ENCODE measurements at places on chromosomes 7 and 10. TPM values are rescaled to one million over a fixed set of nuclear protein-coding genes. Genes with fewer than 3 reads are reported as not detected.

Gene HOXA2
- 0.05 TPM for total RNA-seq

Gene IRF5
- total RNA-seq = 6.2 TPM

Gene HECW1
- total RNA-seq = not detected

Gene RAPGEF5
- 16.4 TPM for total RNA-seq

Gene TACR2
- total RNA-seq = 0.08 TPM

Gene SORCS1
- 0.09 TPM for total RNA-seq

Gene GRM8
- total RNA-seq = 4.9 TPM

Gene TWIST1
- 0.17 TPM for total RNA-seq

Gene WNT2
- 2.0 TPM for total RNA-seq

- no peak overlapping the region for H3K4me3 ChIP-seq
- DNase-seq = no peak
- H3K27ac ChIP-seq = no peak overlapping the region
These were observed 701.3 kb downstream of the TNS3 start for GRCh38 chr7:46880508-46881196.

- no peak overlapping the region for H3K27ac ChIP-seq
- no peak overlapping the region for H3K4me3 ChIP-seq
- DNase-seq = peak; percentile 27
- H3K4me1 ChIP-seq = no peaks in the 10 kb centered on the region
These were observed 11.4 kb upstream of the CSGALNACT2 start for GRCh38 chr10:43126759-43127424.

GRCh38 chr10:78756604-78757343 lies 312.0 kb upstream of the ZMIZ1 start:
- no peak for DNase-seq
- H3K27me3 ChIP-seq = no peaks in the 10 kb centered on the region
- no peak overlapping the region for H3K27ac ChIP-seq
- H3K4me3 ChIP-seq = no peak overlapping the region
- no peaks in the 10 kb centered on the region for H3K36me3 ChIP-seq
- H3K4me1 ChIP-seq = peaks cover 7% of the 10 kb centered on the region

- H3K27me3 ChIP-seq = no peaks in the 10 kb centered on the region
- DNase-seq = no peak
- H3K27ac ChIP-seq = no peak overlapping the region
- H3K36me3 ChIP-seq = peaks cover 3% of the 10 kb centered on the region
- no peak overlapping the region for H3K4me3 ChIP-seq
- no peaks in the 10 kb centered on the region for H3K4me1 ChIP-seq
These were observed 47.9 kb downstream of the CSGALNACT2 start for GRCh38 chr10:43186150-43186549.

- H3K27ac ChIP-seq = no peak overlapping the region
- H3K36me3 ChIP-seq = no peaks in the 10 kb centered on the region
- no peak overlapping the region for H3K4me3 ChIP-seq
- no peak for DNase-seq
- H3K4me1 ChIP-seq = no peaks in the 10 kb centered on the region
- H3K27me3 ChIP-seq = no peaks in the 10 kb centered on the region
These were observed 105.5 kb upstream of the AKR1E2 start for GRCh38 chr10:4720463-4720862.

DNA sequence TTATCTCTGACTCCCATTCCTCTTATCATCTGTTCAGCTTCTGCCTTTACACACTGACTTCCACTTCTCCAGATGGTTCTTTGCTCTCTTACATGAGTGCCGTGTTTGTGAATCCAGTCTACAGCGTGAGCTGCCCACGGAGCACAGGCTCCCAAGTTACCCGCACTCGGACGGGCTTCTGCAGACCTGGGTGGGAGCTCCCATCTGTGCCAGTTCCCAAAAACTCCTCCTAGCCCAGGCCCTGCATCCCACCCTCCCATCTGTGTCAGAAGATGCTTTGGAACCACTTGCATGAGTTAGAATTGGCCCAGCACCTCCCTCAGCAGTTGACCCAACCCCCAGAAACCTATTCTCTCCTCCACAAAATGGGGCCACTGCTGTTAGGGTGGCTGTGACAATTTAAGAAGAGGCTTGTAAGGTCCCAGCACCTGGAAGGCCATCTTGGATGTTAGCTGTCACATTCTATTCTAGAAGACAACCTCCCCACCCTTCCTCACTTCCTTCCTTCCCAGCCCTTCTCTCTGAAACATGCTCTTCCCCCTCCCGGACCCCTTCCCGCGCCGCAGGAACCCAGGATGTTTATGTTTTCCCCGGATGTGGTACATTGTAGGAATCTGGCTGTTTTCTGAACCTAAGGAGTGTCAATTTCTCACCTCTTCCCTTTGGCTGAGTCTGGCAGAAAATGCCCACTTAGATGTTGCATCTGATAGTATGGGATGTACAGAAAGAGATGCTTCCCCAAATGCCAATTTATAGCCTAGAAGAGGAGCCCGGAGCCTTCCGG lies 79.2 kb downstream of the CCDC3 start:
- H3K4me1 ChIP-seq = no peaks in the 10 kb centered on the region
- H3K36me3 ChIP-seq = no peaks in the 10 kb centered on the region
- DNase-seq = peak; percentile 33
- H3K4me3 ChIP-seq = no peak overlapping the region
- H3K27ac ChIP-seq = no peak overlapping the region

- H3K4me3 ChIP-seq = no peak overlapping the region
- H3K27ac ChIP-seq = no peak overlapping the region
These were observed 551.2 kb upstream of the ANKRD30A start for GRCh38 chr10:36574207-36574606.

DNA sequence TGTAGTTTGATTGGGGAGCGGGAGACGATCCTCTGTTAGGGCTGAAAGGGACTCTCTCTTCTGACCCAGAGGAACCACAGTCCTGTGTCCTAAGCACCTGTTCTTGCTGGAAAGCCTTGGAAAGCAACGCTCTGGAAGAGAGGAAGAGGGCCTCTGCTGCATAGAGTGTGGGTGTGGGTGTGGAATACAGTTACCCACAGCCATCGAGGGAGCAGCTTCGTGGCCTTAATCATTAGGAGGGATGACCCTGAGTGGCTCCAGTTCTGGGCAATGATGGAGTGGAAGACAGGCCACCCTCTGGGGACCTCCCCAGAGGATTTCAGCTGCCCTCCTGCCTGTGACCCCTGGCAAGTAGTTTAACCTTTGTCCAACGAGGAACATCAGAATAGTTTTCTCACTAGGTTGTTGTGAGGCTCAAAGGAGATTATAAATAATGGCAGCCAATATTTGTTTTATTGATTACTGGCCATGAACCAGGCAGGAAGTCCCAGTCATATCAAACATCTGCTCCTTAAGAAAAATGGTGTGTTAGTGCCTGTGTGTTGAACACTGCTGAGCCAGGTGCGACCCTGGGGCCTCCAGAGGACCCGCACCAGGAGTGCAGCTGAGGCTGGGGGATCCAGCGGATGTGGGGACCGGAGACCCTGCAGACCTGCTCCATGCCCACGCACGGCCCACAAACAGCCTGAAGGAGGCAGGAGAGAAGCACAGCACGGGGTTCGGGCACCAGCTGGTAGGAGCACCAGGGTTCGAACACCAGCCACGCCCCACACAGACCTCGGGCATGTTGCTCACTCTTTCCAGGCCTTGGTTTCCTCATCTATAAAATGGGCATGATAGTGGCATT lies 35.6 kb downstream of the FAM241B start:
- no peak overlapping the region for H3K27ac ChIP-seq
- DNase-seq = no peak
- H3K4me1 ChIP-seq = peaks cover 3% of the 10 kb centered on the region
- no peak overlapping the region for H3K4me3 ChIP-seq
- no peaks in the 10 kb centered on the region for H3K36me3 ChIP-seq
- no peaks in the 10 kb centered on the region for H3K27me3 ChIP-seq

DNA sequence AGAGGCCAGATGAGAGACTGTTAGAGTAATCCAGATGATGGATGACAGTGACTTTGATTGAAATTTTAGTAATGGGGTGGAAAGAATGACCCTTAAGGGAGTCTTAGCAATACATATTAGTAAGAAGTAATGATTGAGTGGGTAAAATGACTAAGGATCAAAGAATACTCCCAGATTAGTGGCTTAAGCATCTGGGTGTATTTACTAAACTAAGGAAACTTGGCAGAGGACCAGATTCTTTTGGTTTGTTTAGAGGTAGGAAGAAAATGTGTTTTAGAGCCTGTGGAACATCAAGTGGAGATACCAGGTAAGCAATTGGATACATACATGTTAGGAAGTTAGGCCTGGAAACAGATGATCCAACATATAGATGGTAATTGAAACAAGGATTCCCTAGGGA lies 58.8 kb upstream of the ADRA2A start:
- no peak for DNase-seq
- H3K27me3 ChIP-seq = no peaks in the 10 kb centered on the region
- H3K4me1 ChIP-seq = no peaks in the 10 kb centered on the region
- H3K36me3 ChIP-seq = peaks cover 3% of the 10 kb centered on the region

- peaks cover 7% of the 10 kb centered on the region for H3K4me1 ChIP-seq
- no peaks in the 10 kb centered on the region for H3K27me3 ChIP-seq
- H3K4me3 ChIP-seq = no peak overlapping the region
- no peak overlapping the region for H3K27ac ChIP-seq
- peaks cover 71% of the 10 kb centered on the region for H3K36me3 ChIP-seq
These were observed 31.8 kb upstream of the TM9SF3 start for GRCh38 chr10:96618653-96619052.

DNA sequence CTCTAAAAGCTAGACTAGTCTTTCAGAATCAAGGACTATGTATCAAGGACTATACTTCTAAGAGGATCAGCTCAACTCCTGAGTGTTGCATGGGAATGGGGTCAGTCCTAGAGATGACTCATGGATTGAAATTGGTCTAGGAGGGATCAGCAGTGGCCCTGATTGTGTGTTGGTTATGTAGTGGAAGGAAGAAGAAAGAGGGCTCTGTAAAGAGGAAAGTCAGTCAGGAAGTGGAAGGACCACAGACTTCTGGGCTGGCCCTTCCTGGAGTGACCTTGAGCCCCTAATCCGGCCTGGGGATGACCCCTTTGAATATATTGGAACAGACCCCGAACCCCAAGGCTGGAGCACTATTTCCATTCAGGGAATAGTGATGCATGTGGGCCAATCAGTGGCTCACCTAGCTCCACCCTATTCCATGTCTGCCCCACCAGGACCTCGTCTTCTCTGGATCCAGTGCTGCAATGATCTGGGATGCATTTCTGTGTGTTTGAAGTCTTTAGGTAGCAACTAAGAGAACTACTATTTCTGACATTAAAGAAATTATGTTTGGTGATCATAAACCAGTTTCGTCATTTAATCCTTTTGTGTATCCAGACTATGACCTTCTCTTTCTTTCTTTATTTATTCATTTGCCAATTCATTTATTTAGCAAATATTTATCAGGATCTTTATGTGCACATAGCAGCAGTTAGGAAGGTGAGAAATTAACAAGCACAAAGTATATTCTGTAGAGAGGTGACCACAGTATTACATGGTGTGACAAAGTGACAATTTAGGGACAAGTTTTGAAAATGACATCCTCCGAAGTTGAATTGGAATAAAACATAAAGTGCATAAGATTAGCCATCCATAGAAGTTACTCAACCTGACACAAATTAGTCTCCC lies 48.6 kb upstream of the KIF5B start:
- H3K36me3 ChIP-seq = no peaks in the 10 kb centered on the region
- no peak overlapping the region for H3K27ac ChIP-seq
- H3K4me3 ChIP-seq = no peak overlapping the region
- no peak for DNase-seq
- no peaks in the 10 kb centered on the region for H3K4me1 ChIP-seq

- H3K27ac ChIP-seq = no peak overlapping the region
- DNase-seq = no peak
- no peak overlapping the region for H3K4me3 ChIP-seq
- H3K36me3 ChIP-seq = no peaks in the 10 kb centered on the region
These were observed 244.5 kb upstream of the PTER start for GRCh38 chr10:16192337-16192736.

DNA sequence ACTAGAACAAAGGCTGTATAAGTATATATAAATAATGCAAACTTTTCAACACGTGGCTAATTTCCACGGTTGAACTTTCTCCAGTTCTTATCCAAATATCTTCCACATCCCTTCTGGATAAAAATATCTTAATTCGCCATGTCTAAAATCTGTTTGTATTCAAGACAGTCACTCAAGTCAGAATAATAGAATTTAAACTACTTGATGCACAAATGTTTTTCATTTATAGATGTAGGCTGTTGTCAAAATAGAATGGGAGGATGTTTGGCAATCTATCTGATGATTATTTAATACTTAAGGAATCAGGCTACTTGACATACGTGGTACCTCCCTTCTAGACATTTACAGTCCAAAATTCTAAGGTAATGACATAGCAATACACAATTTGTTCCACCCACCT lies 204.3 kb downstream of the TWIST1 start:
- no peaks in the 10 kb centered on the region for H3K27me3 ChIP-seq
- no peak overlapping the region for H3K27ac ChIP-seq
- H3K36me3 ChIP-seq = no peaks in the 10 kb centered on the region
- H3K4me1 ChIP-seq = no peaks in the 10 kb centered on the region
- no peak overlapping the region for H3K4me3 ChIP-seq

DNA sequence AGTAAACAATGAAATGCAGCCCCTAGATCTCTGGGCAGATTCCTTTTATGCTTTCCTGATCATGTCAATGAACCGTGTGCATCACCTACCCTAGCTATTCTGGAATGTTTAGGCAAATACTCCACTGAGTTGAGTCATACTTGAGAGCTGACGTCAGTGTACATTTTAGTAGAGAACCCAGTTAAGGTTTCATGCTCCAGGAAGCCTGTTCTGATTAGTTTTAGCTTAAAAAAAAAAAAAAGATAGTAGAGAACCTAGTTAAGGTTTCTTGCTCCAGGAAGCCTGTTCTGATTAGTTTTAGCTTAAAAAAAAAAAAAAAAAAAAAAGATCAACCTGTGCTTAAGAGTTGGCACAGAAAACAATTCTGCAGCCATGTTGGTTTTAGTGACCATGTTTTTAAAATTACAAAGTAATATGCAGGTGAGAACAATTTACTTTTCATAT lies 3.7 kb upstream of the MCU start:
- peaks cover 8% of the 10 kb centered on the region for H3K4me1 ChIP-seq
- no peak overlapping the region for H3K4me3 ChIP-seq
- DNase-seq = no peak

- no peak overlapping the region for H3K27ac ChIP-seq
- no peak overlapping the region for H3K4me3 ChIP-seq
- H3K36me3 ChIP-seq = no peaks in the 10 kb centered on the region
- DNase-seq = no peak
- H3K4me1 ChIP-seq = no peaks in the 10 kb centered on the region
These were observed 129.2 kb downstream of the SRI start for GRCh38 chr7:88090671-88091070.

DNA sequence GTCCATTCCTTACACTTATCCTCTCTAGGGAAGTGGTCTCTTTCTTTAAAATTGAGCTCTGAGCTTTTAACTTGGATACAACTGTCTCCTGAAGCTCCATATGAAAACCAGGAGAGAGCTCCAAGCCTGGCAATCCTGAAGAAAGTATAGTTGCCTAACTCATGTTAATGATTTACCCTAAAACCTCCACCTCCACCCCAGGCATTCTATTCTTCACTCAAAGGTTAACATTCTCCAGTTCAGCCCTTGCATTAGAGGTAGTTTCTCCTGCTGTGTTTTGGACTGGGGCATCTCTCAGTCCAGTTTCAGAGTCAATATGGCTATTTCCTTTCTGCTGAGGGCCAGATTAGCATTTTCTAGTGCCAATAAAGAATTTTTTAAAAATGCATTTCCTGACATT lies 195.5 kb downstream of the SLC25A13 start:
- no peak overlapping the region for H3K4me3 ChIP-seq
- H3K27ac ChIP-seq = no peak overlapping the region
- no peaks in the 10 kb centered on the region for H3K27me3 ChIP-seq
- peaks cover 1% of the 10 kb centered on the region for H3K36me3 ChIP-seq

GRCh38 chr10:5151076-5151475 lies 33.9 kb downstream of the AKR1C8 start:
- H3K4me1 ChIP-seq = peaks cover 27% of the 10 kb centered on the region
- H3K27ac ChIP-seq = no peak overlapping the region
- peaks cover 34% of the 10 kb centered on the region for H3K36me3 ChIP-seq
- no peaks in the 10 kb centered on the region for H3K27me3 ChIP-seq
- H3K4me3 ChIP-seq = no peak overlapping the region
- DNase-seq = no peak

All from liver (tissue), 10 donors.